Transverse colon (tissue), 4 donors: ENCODE measurements at places on chromosomes 7 and 10. TPM values are rescaled to one million over a fixed set of nuclear protein-coding genes. Genes with fewer than 3 reads are reported as not detected.

The ORC5 gene
- 18.7 TPM for total RNA-seq

The SEMA3A gene
- total RNA-seq, result 3.8 TPM

The ANKRD1 gene
- total RNA-seq, result not detected

GRCh38 chr10:122013311-122013780, 24.4 kb downstream of the TACC2 start:
- DNase-seq, result no peak

DNA sequence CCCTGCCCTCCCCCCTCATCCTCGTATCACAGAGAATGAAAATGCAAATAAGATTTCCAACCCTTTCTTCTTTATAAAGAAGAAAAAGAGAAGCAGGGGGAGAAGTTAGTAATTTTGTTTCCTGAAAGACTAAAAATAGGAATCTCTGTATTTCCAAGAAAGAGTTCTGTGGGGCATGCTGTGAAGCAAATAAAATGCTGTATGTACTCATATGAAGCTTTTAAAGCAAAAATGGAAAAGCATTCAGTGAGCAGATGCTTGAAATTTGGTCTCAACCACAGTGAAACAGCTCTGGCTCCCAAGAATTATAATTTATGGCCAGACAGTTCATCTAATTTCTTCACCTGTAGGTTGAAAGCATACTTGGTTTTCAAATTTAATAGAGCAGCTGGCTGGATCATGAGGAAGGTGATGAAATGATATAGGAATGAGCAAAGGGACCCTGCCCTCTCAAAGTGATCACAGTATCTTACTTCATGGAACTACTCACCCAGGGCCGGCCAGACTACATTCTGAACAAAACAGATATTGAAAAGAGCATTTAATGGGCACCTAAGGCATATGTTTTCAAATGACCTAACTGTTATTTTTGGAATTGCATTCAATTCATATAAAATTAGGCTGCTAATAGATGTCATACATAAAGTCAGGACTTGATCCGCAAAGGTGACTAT, 31.4 kb downstream of the SVIL start:
- no peak for DNase-seq

- no peak for DNase-seq
Measured at GRCh38 chr10:31146491-31147209, 115.0 kb upstream of the ZNF438 start.

DNA sequence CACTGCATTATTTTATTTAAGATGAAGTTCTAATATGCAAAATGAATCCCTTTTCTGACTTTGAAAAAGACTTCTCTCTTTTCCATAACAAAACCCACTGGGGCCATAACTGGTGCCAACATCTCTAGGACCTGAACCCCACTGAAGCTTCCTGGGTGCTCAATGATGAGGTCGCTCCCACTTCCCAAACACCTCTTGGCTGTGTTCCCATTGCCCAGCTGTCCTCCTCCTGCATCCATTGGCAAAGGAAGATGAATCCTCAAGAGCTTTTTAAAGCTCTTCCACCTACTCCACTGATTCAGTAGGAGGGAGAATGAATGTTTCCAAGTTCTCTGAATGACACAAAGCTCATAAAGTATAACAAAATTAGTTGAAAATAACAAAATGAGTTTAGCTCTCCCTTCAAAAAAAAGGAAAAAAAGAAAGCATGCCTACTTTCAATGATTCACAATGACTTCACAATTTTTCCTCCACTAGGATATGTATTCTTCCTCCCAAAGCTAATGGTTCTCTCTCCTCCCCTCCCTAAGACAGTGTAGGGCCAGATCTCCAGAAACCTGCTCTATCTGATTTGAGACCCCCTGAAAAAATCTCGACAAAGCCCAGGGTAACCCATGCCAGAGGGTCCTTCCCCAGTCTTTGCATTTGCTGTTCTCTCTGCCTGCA, 64.8 kb downstream of the SORBS1 start:
- no peak for DNase-seq

- DNase-seq, result no peak
Measured at GRCh38 chr7:95525503-95525902, 39.8 kb downstream of the ASB4 start.

DNA sequence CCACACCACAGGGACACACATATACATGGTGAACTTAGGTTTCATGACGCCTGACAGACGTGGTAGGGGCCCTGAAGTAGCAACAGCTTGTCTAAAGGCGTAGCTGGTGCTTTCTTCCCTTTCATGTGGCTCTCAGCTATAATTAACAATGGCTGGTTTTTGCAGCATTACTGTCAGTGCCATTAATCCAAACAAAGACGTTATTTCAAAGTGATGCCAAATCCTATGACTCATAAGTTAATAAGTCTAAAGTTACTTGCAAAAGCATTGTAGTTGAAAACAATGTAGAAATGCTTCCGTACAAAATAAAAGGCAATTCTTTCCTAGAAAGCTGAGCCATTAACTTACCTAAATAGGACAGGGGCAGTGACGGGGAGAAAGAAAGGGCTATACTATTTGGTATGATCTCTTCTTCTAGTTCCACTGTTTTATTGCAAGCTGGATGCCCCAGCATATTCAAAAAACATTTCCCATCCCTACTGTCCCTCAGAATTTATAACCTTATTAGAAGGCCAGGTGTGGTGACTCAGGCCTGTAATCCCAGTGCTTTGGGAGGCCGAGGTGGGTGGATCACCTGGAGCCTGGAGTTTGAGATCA, 105.4 kb downstream of the ODAD2 start:
- no peak for DNase-seq
